Fibroblast of skin of left quadriceps (primary cell): ENCODE measurements at places on chromosomes 5 and 9.
A peak's percentile ranks its signal among the peaks of the same experiment; 100 is the strongest.

- DNase-seq: no peak
Measured at GRCh38 chr9:111436571-111436970, 47.6 kb downstream of the ECPAS start.

DNA sequence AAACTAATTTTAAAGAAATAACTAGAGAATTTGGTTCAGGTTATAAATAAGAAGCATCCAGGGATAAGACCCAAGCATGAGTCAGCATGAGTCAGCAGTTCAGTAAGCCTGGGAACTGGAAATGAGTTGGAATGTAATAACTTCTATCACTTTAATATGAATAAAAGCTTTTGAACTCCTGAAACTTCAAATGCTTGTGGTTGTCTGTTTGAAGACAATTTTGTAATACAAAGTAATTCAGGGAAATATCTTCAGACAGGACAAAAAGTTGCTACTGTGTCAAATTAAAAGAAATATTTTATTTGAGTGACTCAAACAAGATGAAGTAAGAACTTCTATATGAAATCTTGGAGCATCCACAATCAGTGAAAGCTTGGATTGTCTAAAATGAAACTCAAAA is 331.2 kb upstream of the DAB2 start:
- DNase-seq: peak; percentile 96

DNA sequence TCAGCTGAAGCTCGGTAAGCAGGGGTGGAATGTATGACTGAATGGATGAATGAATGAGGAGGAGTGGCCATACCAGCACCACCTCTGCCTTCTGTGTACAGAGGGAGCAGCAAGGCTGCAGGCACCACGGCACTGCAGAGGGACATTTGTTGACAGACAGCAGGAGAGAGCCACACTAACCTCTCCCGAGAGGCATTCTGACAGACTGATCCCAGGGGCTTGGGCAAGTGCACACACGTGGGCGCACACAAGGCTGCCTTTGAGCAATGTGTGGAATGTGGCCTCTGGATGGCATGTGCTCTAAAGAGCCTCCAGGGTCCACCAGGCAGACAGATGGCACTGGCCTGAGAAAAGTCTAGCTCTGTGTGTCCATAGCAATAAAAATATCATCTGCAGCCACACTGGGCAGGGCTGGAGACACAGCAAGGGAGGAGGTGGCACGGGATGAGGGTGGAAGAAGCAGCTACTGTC is 111.8 kb downstream of the ACTL7B start:
- no peak for DNase-seq

DNA sequence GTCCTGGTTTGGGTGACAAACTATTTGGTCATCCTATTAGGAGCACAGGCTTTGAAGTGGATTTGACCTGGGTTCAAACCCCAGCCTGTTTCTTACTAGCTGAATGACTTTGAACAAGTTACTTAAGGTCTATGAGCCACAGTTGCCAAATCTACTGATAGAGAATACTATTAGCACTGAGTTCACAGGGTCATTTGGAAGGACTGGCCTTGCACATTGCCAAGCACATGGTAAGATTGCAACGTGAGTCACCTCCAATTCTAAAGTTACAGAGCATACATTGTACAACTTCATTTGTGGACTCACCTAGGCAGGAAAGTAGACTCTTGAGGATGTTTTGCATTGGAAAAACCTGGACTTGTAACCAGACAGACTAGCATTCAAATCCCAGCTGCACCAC is 38.9 kb downstream of the MFAP3 start:
- no peak for DNase-seq

DNA sequence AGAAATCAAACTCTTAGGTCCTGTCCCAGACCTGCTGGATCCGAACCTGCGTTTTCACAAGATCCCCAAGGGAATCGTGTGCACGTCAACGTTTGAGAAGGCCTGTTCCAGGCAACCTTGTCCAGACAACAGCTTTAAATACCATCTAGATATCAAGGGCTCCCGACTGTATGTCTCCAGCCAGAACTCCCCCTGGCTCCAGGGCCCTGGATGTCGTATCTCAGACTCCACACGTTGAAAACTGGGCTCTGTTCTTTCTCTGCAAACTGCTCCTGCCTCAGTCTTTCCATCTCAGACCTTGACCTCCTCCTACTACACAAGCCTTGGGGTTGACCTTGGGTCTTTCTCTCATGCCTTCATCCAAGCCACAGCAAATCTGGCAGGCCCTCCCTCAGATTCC is 5.8 kb upstream of the ENG start:
- DNase-seq: no peak

DNA sequence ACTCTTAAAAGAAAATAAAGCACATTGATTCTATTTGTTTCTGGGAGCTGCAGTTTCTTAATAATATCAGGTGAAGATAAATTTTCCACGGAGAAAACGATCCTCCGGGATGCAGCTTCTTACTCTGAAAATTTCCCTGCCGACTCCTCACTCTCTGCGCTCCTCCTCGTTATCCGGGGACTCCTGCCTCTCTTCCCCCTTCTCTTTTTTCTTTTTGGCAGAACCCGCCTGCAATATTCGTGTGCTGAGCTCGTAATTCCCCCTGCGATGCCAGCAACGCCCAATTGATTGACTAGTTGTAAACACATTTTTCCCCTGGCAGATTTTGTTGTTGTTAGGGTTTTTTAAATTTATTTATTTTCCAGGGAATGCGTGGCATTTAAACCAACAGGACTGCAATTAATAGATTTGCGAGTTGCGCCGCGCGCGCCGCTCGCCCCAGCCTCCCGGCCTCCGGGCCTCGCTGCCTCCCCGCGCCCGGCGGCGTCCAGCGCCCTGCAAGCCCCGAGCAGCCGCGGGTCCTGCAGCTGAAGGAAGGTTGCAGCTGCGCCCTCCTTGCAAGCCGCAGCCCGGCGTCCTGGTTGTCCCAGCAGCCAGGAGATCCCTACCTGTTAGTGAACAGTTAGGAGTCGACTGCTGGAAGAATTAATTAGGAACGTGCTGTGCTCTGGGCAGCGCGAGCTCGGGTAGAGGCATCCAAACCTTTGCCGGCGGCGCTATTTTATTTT is 2.2 kb downstream of the NTNG2 start:
- no peak for DNase-seq

DNA sequence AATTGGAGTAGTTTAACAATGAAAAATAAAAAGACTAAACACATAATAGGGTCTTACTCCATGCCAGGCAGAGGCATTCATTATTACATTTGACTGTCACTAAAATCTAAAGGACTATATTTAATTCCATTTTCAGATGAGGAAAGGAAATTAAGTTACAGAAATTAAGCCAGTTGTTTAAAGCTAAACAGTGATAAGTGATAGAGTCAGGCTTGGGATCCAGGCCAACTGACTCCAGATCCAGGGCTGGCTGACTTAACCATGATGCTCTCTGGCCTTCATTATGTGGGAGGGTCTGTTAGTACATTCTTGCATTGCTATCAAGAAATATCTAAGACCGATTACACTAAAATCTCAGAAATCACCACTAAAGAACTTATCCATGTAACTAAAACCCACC is 107.2 kb downstream of the ARHGEF28 start:
- no peak for DNase-seq
